ENCODE measurements at places on chromosomes 6 and 20.
A peak's percentile ranks its signal among the peaks of the same experiment; 100 is the strongest.

DNA sequence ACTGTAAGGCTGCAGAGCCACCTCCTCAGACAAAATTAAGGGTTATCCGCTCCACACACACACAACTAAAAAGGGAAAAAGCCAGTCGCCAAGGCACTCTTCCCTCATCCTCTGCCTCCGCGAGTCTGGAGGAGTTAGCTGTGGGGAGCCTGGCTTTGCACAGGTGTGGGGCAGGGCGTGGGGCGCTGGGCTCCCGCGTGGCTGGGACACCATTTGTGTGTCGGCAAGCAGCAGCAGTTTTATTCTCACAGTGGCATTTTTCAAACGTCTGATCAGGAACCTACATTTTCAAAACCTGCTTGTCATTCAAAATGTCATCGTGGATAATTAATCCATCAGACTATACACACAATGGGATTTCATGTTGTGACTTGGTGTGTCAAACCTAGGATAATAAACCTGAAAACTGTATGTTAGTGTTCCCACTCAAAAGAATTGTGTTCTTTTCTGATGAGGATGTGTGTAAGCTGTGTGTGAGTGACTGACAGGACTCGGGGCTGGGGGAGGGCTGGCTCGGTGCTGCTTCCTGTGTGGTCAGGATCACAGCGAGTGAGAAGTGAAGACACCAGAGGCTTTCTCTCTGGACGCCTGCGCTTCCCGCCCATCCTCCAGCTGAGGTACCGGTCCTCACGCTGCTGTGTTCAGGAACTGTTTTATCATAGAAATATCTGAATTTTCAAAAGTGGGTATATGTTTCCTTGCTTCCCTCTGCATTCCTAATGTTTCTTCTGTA lies 83.1 kb downstream of the IRF4 start:
- DNase-seq = peak; percentile 90

DNA sequence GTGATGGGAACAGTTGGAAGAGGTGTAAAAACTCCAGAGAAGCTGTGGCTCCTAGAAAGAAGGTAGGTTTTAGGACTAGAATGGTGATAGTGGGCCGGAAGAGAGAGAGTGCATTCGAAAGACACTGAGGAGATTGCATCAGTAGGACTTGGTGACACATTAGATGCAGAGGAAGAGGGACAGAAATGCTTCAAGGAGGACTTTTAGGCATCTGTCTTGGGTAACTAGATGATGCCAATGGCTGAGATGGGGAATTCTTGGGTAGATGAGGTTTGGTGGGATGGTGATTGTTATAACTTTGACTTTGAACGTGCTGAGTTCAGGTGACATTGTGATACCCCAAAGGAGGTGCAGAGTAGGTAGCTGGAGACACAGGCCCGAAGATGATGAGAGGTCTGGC lies 196.5 kb downstream of the GMPR start:
- DNase-seq = no peak

DNA sequence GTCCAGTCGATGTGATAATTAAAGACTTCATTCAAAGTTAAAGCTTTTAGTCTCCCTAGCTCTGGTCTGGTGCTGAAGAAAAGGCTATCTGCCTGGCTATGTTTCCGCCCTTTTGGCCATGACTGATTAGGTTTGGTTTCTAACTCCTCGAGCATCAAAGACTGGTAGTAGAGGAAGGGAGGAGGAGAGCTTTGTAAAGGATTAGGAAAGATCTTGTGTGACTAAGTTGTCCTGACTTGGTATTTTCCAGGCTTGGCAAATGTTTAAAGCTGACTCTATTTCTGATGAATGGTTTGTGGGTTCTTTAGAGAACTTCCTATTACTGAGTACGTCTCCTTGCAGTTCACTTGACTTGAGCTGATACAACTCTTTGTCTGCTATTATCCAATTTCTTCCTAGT lies 312.9 kb downstream of the GJA1 start:
- DNase-seq = no peak

DNA sequence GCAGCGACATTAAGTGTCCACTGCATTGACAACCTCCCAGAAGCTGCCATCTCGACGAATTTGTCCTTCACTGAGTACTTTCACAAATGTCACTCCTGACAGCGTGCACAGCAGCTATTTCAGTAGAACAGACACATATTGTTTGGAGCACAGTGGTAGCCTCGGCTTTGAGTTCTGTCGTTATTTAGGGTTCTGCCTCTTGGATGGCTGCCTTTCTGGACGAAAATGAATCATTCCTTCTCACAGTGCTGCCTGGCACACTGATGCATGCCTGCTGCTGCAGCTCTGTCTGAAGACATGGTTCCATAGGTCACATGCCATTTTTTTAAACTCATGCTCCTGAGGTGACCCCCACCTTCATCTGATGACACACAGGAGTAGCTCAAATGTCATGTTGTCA lies 477.0 kb downstream of the C6orf118 start:
- DNase-seq = no peak

- no peak for DNase-seq
Observed at GRCh38 chr20:15162079-15162647, 824.8 kb upstream of the FLRT3 start.

DNA sequence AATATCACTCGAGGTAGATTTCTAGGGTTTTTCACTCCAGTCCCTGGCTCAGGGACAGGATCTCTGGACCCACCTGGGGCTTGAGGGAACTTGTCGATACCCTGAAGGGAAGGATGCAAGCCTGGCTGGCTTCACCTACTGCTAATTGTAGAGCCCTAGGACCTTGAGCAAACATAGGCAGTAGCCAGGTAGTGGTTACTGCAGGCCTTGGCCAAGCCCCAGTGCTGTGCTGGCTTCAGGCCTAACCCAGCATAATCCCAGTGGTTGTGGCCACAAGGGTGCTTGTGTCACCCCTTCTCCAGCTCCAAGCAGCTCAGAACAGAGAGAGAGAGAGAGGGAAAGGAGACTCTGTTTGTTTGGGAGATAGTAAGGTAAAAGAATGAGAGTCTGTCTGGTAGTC lies 5.8 kb upstream of the MCM9 start:
- DNase-seq = no peak

DNA sequence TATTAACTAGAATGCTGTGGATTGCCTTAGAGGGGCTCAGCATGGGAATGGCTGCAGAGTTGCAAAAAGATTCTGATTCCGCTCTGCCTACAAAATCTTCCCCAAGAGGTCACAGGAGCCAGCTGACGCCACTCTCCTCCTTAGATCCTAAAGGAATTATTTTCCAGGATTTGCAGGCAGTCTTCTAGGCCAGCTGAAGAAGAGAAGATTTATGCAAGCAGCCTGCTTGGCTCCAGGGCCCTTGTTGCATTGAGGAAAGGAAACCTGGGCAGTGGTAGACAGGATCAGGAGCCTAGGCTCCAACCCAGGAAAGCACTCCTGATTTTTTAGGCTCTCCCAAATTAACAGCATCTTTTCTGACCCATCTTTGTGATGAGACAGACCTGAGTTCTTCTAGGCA lies 245.8 kb downstream of the PKHD1 start:
- no peak for DNase-seq

GRCh38 chr20:63846128-63846771 lies 15.0 kb upstream of the ABHD16B start:
- DNase-seq = no peak

GRCh38 chr6:80527552-80528052 lies 421.1 kb downstream of the BCKDHB start:
- no peak for DNase-seq

- DNase-seq = no peak
Observed at GRCh38 chr6:169791721-169792131, 40.3 kb downstream of the ERMARD start.

- DNase-seq = no peak
Observed at GRCh38 chr6:137430954-137431353, 63.2 kb downstream of the OLIG3 start.

- no peak for DNase-seq
Observed at GRCh38 chr6:5584078-5584482, 322.8 kb downstream of the FARS2 start.

GRCh38 chr6:5562277-5562676 lies 301.0 kb downstream of the FARS2 start:
- no peak for DNase-seq

DNA sequence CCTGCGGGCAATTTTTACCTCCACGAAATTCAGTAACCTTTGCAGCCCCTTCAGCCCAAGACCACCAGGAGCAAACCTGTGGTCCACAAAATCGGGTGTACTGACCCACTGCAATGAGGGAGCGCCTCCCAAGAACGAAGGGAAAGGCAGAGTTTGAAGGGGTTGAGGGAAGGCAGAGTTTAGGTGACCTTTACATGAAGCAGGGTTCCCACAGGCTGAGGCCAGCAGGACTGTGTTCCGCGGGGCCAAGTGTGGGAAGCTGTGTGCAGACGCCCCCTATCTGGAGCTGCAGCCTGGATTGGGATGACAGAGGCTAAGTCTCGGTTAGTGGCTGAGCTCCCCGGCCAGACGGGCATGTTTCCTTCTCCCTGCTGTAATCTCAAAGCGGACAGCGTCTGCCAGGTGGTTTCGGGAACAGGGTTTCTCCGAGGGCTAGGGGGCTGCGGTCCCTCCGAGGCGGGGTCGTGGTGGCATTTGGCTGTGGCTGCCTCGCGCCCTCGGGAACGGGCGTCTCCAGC lies 826 bp upstream of the PYGB start:
- DNase-seq = peak; percentile 33

DNA sequence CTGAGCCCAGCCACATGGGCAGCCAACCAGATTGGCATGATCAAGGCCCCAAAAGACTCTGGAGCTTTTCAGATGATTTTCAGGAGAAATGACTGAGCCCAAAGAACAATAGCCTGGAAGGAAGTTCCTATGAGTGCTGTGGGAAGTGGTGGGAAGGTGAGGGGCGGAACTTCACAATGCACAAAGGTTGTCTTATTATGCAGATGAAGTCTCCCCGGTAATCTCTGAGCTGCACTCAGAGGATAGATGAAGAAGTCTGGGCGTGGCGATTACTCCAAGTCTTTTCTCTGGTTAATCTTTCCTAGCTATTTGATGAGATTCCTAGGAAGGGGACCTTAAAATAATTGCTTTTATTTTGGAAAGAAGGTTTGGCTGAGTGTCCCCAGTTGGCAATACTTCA lies 36.9 kb downstream of the LBP start:
- no peak for DNase-seq

DNA sequence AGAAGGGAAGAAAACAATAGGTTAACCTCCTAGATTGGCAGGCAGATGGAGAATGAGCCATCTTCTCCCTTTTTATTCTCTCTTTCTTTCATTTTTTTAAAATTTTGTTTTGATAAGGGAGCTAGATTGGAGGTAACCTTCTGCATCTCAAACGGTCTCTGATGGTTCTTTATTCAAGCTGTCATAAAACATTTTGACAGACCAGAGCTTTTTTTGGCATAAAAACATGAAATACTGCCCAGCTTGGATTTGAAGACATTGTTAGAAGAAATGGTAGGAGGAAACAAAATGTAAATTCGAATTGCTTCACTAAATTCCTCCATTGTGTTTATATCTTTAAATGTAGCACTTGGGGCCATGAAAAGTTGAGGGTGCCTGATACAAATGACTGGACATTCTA lies 158.5 kb downstream of the EPHA7 start:
- DNase-seq = no peak

GRCh38 chr6:158043586-158044524 lies 62.2 kb downstream of the SYNJ2 start:
- no peak for DNase-seq

- no peak for DNase-seq
Observed at GRCh38 chr6:139577763-139578604, 203.5 kb upstream of the CITED2 start.

GRCh38 chr6:74177506-74177905 lies 481.5 kb downstream of the CD109 start:
- no peak for DNase-seq

DNA sequence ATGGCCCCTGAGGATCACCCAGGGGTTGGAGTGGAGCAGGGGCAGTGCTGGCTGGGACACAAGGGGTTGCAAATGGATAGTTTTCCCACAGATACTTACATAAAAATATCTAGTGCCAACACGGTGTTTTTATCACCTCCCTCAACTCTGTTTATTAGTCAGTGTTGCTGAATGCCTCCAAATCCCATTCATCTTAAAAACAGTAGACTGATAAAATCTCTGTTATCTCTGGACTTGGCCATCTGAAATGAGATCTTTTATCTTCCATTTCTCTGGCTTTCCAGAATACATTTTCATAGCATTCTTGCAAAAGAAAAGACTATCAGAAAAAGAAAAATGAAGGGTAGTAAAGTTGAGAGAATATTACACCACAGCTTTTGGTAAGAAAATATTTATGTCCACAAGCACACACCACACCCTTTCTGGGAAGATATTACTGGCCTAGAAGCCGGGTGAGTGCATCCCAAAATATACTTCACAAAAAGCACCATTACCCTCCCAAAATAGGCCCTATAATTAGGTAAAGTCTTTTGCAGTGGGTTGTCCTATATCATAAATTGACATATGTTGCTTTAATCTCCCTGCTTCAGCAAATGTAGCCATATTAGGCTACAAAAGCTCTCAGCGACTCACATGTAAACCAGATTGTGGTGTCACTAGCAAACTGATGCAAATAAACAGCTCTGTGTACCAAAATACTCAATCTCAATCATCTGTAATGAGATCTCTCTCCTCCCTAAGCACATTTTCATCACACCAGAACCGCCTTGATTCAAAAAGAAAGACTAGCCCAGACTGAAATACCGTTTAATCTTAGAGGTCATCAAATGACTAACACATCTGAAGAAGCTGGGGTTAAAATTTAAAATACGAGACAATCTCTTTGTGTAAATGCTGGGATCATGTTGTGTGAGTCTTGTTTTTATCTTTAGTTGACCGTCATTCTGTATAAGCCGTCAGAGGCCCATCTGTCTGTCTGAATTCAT lies 96.7 kb downstream of the FYN start:
- no peak for DNase-seq
